ENCODE measurements at places on chromosomes 3 and 15.

DNA sequence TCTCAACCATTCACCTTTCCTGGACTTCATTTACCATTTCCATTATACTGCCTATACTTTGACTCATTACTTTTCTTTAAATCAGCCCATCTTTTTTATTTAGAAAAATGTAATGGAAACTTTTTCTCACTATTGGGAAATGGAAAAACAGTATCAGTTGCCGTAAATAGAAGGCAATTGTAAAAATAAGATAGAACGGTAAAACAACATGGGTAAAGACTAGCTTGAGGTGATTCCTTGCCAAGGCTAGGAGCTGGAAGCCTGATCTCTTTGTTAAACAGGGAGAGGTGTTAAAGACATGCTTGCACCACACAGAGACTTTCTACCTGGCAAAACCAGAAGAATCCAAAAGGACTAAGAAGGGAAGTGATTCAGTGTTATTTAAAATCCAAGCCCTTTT, 5.9 kb downstream of the FGD5 start:
- no peak overlapping the region for H3K27ac ChIP-seq
- no peak for DNase-seq
- no peaks in the 10 kb centered on the region for H3K27me3 ChIP-seq
- H3K4me3 ChIP-seq, result no peak overlapping the region
- H3K4me1 ChIP-seq, result no peaks in the 10 kb centered on the region
- peaks cover 11% of the 10 kb centered on the region for H3K36me3 ChIP-seq

- H3K4me1 ChIP-seq, result no peaks in the 10 kb centered on the region
- H3K36me3 ChIP-seq, result no peaks in the 10 kb centered on the region
- H3K27ac ChIP-seq, result no peak overlapping the region
- no peak for DNase-seq
- peak overlapping the region; percentile 22 for H3K4me3 ChIP-seq
- no peaks in the 10 kb centered on the region for H3K27me3 ChIP-seq
Observed at GRCh38 chr15:81182031-81182755, 14.5 kb upstream of the IL16 start.

DNA sequence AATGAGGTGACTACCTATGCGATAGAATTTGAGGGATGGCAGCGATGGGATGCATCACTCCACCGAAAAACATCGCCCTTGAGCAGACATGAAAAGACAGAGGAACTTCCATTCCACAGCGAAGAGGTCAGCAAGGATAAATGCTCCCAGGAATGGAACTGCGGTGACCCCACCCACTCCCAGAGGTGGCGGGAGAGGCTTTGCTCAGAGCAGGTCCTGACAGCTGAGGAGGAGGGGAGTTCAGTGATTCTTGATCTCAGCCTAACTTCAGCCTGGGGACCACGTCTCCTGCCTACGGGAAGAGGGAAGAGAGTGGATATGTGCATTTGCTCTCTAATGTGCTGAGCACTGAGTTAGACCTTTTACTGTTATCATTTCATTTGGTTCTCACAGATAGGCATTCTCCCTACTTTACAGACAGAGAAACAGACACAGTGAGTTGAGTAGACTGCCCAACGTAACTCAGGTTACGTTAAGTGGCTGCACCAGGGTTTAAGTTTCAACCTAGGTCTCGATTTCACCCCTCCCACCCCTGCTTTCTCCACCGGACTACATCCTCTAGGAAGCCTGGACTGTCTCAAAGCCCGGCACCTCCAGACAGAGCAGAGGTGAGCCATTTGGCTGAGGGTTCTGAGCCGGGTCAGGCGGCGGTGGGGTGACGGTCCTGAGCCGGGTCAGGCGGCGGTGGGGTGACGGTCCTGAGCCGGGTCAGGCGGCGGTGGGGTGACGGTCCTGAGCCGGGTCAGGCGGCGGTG, 170.0 kb downstream of the RAB11A start:
- H3K4me1 ChIP-seq, result no peaks in the 10 kb centered on the region
- H3K27ac ChIP-seq, result no peak overlapping the region
- no peak overlapping the region for H3K4me3 ChIP-seq
- H3K36me3 ChIP-seq, result no peaks in the 10 kb centered on the region
- no peaks in the 10 kb centered on the region for H3K27me3 ChIP-seq

DNA sequence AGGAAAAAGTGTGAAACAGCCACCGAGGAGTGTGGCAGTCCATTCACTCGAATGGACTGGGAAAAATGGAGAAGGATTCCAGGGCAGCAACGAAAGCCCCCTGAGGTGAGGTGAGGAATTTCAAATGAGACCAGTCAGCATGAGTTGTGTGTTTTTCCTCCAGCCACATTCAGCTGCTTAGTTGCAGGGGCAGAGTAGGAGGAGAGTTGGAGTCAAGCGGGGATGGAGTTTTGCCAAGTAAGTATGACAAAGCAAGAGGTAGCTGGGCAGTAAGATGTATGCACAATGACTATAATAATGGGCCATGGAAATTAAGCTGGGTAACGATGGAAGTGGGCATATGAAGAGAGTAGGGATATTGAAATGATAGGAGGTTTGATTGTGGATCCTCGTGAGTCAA, 64.4 kb downstream of the CCDC54 start:
- no peaks in the 10 kb centered on the region for H3K36me3 ChIP-seq
- DNase-seq, result no peak
- H3K27me3 ChIP-seq, result no peaks in the 10 kb centered on the region
- no peak overlapping the region for H3K4me3 ChIP-seq

DNA sequence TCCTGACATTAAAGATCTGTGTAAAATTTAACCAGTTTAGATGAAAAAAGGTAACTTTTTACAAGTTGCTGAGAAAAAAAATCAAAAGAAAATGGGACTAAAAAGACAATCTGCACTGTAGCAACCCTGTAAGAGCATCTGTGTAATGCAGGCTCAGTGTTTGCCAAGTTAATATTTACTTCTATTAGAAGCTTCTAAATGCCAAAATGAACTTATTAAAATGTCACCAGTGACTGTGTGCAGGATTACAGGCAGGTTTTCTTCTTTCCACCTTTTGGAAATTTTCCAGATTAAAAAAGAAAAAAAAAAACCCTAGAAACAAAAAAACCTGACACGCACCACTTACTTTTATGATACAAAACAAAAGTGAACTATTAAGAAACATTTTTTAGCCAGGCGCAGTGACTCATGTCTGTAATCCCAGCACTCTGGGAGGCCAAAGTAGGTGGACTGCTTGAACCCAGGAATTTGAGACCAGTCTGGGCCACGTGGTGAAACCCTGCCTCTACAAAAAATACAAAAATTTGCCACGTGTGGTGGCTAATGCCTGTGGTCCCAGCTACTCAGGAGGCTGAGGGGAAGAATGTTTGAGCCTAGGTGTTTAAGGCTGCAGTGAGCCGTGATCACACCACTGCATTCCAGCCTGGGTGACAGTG, 87.2 kb downstream of the TJP1 start:
- H3K27ac ChIP-seq, result no peak overlapping the region
- H3K4me3 ChIP-seq, result no peak overlapping the region
- H3K4me1 ChIP-seq, result no peaks in the 10 kb centered on the region
- no peaks in the 10 kb centered on the region for H3K27me3 ChIP-seq
- DNase-seq, result no peak

- H3K4me1 ChIP-seq, result no peaks in the 10 kb centered on the region
- no peak overlapping the region for H3K27ac ChIP-seq
- no peaks in the 10 kb centered on the region for H3K27me3 ChIP-seq
- DNase-seq, result no peak
Observed at GRCh38 chr3:115512565-115513415, 110.5 kb upstream of the GAP43 start.

- no peaks in the 10 kb centered on the region for H3K27me3 ChIP-seq
- H3K36me3 ChIP-seq, result no peaks in the 10 kb centered on the region
- DNase-seq, result no peak
- H3K27ac ChIP-seq, result no peak overlapping the region
- H3K4me3 ChIP-seq, result peak overlapping the region; percentile 26
Observed at GRCh38 chr15:28096411-28096669, 2.8 kb downstream of the OCA2 start.

DNA sequence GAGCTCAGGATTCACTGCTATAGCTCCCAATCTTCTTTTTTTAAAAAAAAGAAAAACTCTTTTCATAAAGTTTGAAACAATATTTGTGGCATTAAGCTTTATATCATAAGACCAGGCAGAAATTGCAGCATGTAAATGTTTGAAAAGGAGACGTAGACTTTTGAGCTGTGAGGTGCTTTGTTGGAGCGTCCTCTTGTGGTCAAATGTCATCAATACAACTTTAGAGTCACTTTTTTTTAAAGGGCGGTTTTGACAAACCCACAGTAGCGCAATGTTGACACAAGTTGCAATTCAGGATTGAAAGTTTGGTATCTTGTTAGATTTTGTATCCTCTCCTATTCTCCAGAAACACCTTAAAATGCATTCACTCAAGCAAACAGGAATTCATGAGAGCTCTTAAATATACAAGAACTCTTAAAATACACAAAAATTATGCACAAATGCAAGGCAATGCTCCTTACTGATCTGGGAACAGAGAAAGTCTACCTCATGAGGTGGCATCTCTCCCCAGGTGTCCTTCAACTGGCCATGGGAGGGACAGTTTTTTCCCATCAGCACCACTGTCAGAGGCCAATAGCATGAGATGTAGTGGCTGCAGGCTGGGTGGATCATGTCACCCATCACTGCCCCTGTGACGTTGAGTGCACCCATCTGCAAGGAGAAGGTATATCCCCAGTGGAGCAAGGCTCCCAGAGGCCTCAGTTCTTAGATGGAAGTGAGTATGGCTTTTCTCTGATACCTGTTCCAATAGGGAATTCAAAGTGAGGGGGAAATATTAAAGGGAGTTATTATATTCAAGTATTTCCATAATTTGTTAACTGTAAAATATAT, 70.7 kb downstream of the ANXA2 start:
- no peak overlapping the region for H3K27ac ChIP-seq
- no peaks in the 10 kb centered on the region for H3K27me3 ChIP-seq
- no peak for DNase-seq

DNA sequence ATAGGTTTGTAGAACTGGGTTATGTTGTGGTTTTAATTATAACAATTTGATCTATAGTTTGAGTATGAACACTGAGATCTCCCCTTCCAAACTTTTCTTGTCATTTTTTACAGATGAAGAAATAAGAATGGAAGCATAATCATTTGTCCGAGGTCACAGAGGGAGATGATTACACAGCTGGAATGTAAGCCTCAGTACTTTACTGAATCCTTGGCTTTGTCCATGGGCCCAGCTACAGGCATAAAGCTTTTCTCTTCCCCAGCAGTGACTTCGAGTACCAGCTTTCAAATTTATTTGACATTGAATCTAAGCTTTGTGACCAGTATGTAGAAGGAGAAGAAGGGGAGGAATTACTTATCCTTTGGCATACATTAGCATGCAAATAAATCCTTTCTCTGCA, 80.9 kb upstream of the DCBLD2 start:
- no peaks in the 10 kb centered on the region for H3K27me3 ChIP-seq
- H3K36me3 ChIP-seq, result no peaks in the 10 kb centered on the region
- no peaks in the 10 kb centered on the region for H3K4me1 ChIP-seq
- H3K4me3 ChIP-seq, result no peak overlapping the region
- DNase-seq, result no peak

DNA sequence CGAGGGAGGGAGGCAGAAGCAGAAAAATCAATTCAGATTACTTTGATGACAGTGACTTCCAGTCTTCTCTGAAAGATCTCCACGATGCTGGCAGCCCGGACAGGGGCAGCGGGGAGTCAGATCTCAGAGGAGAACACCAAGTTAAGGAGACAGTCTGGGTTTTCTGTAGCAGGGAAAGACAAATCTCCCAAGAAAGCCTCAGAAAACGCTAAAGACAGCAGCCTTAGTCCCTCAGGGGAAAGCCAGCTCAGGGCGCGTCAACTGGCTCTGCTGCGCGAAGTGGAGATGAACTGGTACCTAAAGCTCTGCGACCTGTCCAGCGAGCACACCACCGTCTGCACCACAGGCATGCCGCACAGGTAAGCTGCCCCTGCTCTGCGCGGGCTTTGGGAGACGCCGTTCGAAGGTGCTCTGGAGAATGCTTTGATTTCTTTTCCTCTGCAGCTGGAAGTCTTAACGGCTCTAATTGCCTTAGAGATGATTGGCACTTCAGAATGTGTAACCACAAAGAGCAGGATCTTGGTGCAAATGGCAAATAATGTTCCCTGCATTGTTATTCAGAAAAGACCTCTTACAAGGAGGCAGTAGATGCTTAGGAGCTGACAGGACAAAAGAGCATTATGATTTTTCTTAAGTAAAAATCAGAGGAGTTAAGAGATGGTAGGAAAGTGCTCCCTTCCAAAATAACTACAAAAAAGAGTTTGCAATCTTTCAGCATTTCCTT, at the start of gene KCNAB1:
KCNAB1 (plus strand) TSS at position 51 of the 724 bp plus-strand sequence.
- no peaks in the 10 kb centered on the region for H3K4me1 ChIP-seq
- no peaks in the 10 kb centered on the region for H3K36me3 ChIP-seq
- no peak for DNase-seq
- no peaks in the 10 kb centered on the region for H3K27me3 ChIP-seq
- H3K4me3 ChIP-seq, result no peak within 1 kb of the TSS
- no peak within 1 kb of the TSS for H3K27ac ChIP-seq

GRCh38 chr3:177111541-177111949, 85.7 kb downstream of the TBL1XR1 start:
- no peak overlapping the region for H3K4me3 ChIP-seq
- H3K36me3 ChIP-seq, result no peaks in the 10 kb centered on the region
- H3K27ac ChIP-seq, result no peak overlapping the region
- no peaks in the 10 kb centered on the region for H3K27me3 ChIP-seq
- no peak for DNase-seq

DNA sequence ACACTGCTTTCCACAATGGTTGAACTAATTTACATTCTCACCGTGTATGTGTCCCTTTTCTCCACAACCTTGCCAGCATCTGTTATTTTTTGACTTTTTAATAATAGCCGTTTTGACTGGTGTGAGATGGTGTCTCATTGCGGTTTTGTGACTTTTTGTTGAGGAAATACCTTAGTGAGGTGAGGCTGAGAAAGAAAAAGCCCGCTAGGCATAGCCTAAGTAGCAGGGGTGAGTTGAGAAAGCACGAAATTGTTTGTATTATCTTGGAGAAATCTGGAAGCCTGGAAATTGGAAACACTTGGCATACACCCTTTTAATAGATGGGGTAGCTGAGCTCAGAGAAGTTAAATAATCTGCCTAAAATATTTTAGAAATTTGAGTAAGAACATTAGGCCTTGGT, 61.5 kb upstream of the CFAP161 start:
- no peak for DNase-seq
- H3K27me3 ChIP-seq, result no peaks in the 10 kb centered on the region
- H3K36me3 ChIP-seq, result no peaks in the 10 kb centered on the region
- no peaks in the 10 kb centered on the region for H3K4me1 ChIP-seq
- H3K27ac ChIP-seq, result no peak overlapping the region
- no peak overlapping the region for H3K4me3 ChIP-seq

- H3K36me3 ChIP-seq, result no peaks in the 10 kb centered on the region
- no peak for DNase-seq
- H3K4me3 ChIP-seq, result no peak overlapping the region
- H3K27me3 ChIP-seq, result no peaks in the 10 kb centered on the region
- H3K4me1 ChIP-seq, result no peaks in the 10 kb centered on the region
Observed at GRCh38 chr3:146969356-146969755, 364.2 kb upstream of the PLSCR5 start.

- H3K27me3 ChIP-seq, result no peaks in the 10 kb centered on the region
- no peaks in the 10 kb centered on the region for H3K36me3 ChIP-seq
- no peak overlapping the region for H3K4me3 ChIP-seq
- H3K27ac ChIP-seq, result no peak overlapping the region
Observed at GRCh38 chr15:99906793-99907192, 173.6 kb upstream of the LYSMD4 start.

GRCh38 chr3:127819086-127819485, 3.2 kb downstream of the MGLL start:
- H3K4me3 ChIP-seq, result peak overlapping the region; percentile 99
- no peak overlapping the region for H3K27ac ChIP-seq
- peaks cover 15% of the 10 kb centered on the region for H3K4me1 ChIP-seq
- H3K36me3 ChIP-seq, result no peaks in the 10 kb centered on the region
- DNase-seq, result no peak
